GM12864 (cell line): ENCODE measurements at places on chromosomes 5 and 9.

- DNase-seq: no peak
These were observed 70.1 kb downstream of the CWC27 start for GRCh38 chr5:64838803-64839202.

GRCh38 chr9:92119586-92119985 lies 4.4 kb upstream of the SPTLC1 start:
- no peak for DNase-seq

- DNase-seq: no peak
These were observed 164.4 kb upstream of the PANK3 start for GRCh38 chr5:168743617-168744016.

- no peak for DNase-seq
These were observed 28.4 kb downstream of the PSAT1 start for GRCh38 chr9:78325343-78325742.

DNA sequence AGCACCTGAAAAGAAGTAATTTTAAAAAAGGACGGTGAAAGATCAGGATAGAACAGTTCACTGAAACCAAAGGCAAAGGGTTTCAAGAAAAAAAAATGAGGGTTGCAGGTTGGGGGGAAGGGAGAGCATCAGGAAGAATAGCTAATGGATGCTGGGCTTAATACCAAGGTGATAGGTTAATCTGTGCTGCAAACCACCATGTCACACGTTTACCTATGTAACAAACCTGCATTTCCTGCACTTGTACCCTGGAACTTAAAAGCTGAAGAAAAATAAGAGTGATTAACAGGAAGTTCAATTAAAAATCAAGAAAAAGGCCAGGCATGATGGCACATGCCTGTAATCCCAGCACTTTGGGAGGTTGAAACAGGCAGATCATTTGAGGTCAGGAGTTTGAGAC lies 44.1 kb upstream of the RNF38 start:
- no peak for DNase-seq

- no peak for DNase-seq
These were observed 47.9 kb upstream of the ST8SIA4 start for GRCh38 chr5:100950985-100951384.

GRCh38 chr5:131635684-131636572 lies 899 bp upstream of the RAPGEF6 start:
- no peak for DNase-seq
